ENCODE measurements at places on chromosomes 2 and 18.
A peak's percentile ranks its signal among the peaks of the same experiment; 100 is the strongest.

- DNase-seq = no peak
These were observed 633.9 kb downstream of the PLCL1 start for GRCh38 chr2:198438331-198438730.

- no peak for DNase-seq
These were observed 122.6 kb downstream of the WDSUB1 start for GRCh38 chr2:159163930-159164329.

DNA sequence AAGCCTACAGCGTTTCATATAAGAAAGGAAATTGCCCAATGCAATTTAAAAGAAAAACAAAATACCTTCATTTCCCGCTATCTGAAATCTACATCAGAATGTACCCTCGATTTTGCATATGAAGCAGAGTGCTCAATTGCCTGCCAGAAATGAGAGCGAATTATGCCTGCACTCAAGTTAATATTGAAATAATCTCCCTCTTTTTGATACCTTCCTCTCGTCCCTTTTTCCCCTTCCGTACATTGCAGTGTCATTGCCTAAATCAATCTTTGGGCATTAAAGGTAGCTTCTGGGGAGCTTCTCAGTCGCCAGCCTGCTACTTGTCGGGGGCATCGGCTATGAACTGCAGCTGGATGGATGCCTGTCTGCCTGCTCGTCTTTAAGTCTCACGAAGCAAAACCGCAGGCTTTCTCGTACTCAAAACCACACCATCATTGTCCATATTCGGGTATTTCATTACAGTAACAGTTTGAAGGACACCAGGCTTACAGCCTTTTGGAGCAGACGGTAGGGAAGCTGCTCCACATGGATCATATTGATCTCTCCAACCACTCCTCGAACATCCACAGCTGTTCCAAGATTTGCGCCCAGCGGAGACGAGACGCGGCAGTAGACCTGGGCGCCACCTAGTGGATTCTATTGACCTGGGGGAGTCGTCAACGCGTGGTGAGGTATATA, 64.0 kb upstream of the HNRNPA3 start:
- DNase-seq = peak; percentile 84

- no peak for DNase-seq
These were observed 263.7 kb downstream of the ETAA1 start for GRCh38 chr2:67660871-67661270.

- DNase-seq = no peak
These were observed 28.7 kb upstream of the CABLES1 start for GRCh38 chr18:23106575-23106974.

GRCh38 chr2:19982268-19982667, 7.6 kb downstream of the WDR35 start:
- DNase-seq = no peak

DNA sequence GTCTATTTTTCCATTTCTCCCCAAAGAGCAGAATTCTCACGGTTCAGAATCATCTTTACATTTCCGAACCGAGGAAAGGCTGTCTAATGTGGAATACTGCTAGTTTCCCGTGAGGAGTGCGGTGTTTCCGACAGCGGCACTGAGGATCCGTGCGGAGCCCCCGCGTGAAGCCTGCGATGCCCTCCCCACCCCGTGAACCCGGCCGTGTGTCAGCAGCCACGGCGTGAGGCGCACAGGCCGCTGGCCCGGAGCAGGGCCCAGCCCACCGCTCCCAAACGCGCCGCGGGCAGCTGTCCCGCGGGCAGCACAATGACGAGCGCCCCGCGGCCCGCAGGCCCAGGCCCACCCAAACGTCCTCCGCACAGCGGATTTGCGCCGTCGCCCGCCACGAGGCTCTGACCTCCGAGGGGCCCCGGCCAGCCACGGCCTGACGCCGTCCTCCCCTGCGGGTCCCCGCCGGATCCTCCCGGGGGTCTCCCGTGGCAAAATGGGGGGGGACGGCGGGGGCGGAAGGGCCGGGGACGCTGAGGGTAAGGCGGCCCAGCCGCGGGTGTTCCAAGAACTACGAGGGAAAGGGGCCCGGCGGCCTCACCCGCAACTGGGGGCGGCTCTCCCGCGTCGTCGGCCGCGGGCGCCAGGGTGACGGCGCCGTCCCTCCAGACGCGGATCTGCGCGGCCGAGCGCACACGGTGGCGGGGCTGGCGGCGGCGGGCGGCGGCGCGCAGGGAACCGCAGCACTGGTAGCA, 796 bp downstream of the SPIRE1 start:
- peak; percentile 36 for DNase-seq

GRCh38 chr18:74501386-74501785, 5.2 kb downstream of the CNDP2 start:
- DNase-seq = no peak

DNA sequence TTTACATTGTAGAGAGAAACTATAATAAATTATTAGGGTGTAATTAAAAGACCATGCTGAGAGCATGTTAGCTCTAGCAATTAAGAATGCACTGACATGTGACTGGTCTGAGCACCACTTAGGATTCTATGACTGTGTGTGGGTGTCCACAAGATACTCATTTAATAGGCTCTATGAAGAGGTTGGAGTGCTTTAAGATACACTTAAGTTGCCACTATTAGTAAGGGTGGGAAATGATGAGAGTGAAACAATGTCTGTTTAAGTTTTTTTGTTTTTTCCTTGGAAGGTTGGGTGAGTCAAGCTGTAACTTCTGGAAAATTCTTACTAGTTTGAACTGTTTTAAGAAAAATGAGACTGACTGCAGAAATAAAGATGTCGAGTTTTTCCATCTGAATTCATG, 1.8 kb upstream of the FAP start:
- DNase-seq = no peak

- DNase-seq = no peak
These were observed 50.4 kb downstream of the MALT1 start for GRCh38 chr18:58721566-58722239.

GRCh38 chr2:62992561-62992960, 58.1 kb upstream of the OTX1 start:
- no peak for DNase-seq

DNA sequence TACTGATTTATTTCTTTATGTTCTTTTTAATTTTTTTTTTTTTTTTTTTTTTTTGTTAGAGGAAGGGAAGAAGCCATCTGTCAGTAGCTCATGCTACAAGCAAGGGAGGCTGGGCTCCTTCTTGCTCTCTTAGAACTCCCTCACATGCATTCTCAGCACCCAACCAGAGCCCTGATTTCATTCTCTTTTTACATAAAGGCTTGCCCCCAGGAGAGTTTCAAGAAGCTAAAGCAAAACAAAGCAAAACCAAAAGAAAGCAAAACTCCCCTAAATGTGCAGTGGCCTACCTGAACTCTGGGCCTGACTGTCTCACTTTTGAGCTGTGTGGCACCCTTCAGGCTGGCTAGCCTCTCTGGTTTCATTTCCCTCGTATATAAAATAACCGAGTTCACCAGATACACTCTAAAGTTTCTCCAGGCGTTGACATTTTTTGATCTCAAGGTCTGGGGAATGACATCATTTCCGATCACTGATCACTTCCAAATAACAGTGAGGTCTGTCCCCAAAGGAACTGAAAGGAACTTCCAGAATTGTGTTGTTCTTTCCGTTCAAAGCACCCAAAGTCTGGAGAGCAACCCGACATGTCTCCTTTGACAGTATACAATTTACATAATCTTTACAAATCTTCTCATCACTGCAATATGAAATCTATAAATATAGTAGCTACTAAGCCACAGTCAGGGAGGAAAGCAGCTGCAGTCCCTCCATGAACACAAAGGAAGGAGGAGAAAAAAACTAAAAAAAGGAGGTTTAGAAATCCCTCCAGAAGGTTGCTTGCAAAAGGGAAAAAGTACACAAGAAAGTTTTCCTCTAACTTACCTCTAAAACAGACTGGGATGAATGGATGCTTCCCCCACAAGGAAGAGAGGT, 145.6 kb upstream of the NCK2 start:
- no peak for DNase-seq

- DNase-seq = no peak
These were observed 146.5 kb upstream of the MGAT5 start for GRCh38 chr2:134107402-134107801.

All from activated CD4-positive, alpha-beta T cell treated with anti-CD3 and anti-CD28 coated beads for 48 hours (primary cell).